IMR-90 (cell line): ENCODE measurements at places on chromosomes 1 and 21. TPM values are rescaled to one million over a fixed set of nuclear protein-coding genes. Genes with fewer than 3 reads are reported as not detected.

GRCh38 chr1:53567450-53567849 is 108.3 kb downstream of the DMRTB1 start:
- no peaks in the 10 kb centered on the region for H3K27me3 ChIP-seq
- H3K4me1 ChIP-seq: peaks cover 3% of the 10 kb centered on the region; the same call in 1 of the 2 replicates
- H3K27ac ChIP-seq: no peak overlapping the region
- no peaks in the 10 kb centered on the region; the same call in 1 of the 2 replicates for H3K36me3 ChIP-seq
- no peak for DNase-seq
- H3K4me3 ChIP-seq: no peak overlapping the region

DNA sequence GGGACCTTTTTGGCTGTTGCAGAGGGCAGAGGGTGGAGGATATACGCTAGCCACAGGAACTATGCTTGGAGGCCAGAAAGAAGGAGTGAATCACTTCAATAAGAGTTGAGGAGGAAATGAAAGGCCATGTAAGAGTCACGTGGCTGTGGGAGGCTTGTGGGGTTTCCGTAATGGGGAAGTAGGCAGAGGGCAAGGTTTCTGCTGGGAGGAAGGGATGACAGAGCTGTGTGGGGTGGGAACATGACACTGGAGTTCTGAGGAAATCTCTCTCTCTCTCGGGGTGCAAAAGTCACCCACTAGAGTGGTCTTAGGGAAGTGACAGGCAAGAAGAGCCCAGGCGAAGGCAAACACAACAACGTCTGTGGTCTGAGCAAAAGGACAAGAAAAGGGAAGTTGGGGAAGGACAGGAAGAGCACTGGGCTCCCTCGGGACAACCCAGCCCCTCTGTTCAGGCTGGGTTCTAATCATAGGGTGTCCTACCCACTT is 3.9 kb upstream of the CD1C start:
- no peak overlapping the region for H3K4me3 ChIP-seq
- H3K4me1 ChIP-seq: no peaks in the 10 kb centered on the region
- no peaks in the 10 kb centered on the region for H3K27me3 ChIP-seq
- H3K36me3 ChIP-seq: no peaks in the 10 kb centered on the region
- no peak overlapping the region for H3K27ac ChIP-seq

- no peak for DNase-seq
- H3K4me1 ChIP-seq: no peaks in the 10 kb centered on the region
- peaks cover 2% of the 10 kb centered on the region; the same call in 1 of the 2 replicates for H3K27me3 ChIP-seq
- H3K4me3 ChIP-seq: no peak overlapping the region
Measured at GRCh38 chr1:42359466-42359865, 21.1 kb upstream of the RIMKLA start.

GRCh38 chr1:30609336-30609998 is 113.9 kb downstream of the MATN1 start:
- H3K36me3 ChIP-seq: no peaks in the 10 kb centered on the region
- no peak for DNase-seq
- peaks cover 2% of the 10 kb centered on the region; the same call in 1 of the 2 replicates for H3K27me3 ChIP-seq

DNA sequence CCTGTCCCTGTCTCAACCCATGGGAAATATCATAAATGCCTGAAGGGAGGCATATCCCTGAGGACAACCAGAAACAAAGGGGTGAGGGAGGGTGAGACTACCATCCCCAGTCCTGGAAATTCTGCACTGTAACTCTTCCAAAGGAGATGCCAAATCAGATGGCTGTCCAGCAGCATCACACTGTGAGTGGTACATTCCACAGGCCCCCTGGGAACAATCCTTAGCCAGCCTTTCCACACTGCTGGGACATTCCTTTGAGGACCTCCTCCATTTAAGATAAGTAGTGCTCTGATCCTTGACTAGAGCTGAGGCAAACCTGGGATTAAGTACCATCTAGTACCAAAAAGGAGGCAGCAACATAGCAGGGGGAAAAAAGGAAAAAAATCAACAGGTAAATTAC is 10.7 kb downstream of the IVL start:
- no peaks in the 10 kb centered on the region for H3K36me3 ChIP-seq
- no peak overlapping the region for H3K4me3 ChIP-seq
- no peaks in the 10 kb centered on the region for H3K27me3 ChIP-seq
- H3K4me1 ChIP-seq: no peaks in the 10 kb centered on the region

GRCh38 chr1:197066719-197067456 is at the start of gene F13B:
F13B (minus strand) TSS chr1:197067260; CDS start chr1:197067223, 37 bp downstream.
- no peak within 1 kb of the TSS for H3K4me3 ChIP-seq
- H3K4me1 ChIP-seq: no peaks in the 10 kb centered on the region
- no peak for DNase-seq
- H3K36me3 ChIP-seq: no peaks in the 10 kb centered on the region
- no peak within 1 kb of the TSS for H3K27ac ChIP-seq

GRCh38 chr1:114745291-114745690 is 12.5 kb downstream of the CSDE1 start:
- H3K27me3 ChIP-seq: no peaks in the 10 kb centered on the region
- H3K36me3 ChIP-seq: peaks cover 28% of the 10 kb centered on the region
- H3K27ac ChIP-seq: no peak overlapping the region

The GOLT1A gene
- not detected in 2 replicates for total RNA-seq

The TNFAIP8L2 gene
- not detected in 2 replicates for total RNA-seq
